ENCODE measurements at places on chromosomes 2 and 18.

- peak; percentile 71 for DNase-seq
These were observed 17.1 kb downstream of the PXDN start for GRCh38 chr2:1727101-1727771.

DNA sequence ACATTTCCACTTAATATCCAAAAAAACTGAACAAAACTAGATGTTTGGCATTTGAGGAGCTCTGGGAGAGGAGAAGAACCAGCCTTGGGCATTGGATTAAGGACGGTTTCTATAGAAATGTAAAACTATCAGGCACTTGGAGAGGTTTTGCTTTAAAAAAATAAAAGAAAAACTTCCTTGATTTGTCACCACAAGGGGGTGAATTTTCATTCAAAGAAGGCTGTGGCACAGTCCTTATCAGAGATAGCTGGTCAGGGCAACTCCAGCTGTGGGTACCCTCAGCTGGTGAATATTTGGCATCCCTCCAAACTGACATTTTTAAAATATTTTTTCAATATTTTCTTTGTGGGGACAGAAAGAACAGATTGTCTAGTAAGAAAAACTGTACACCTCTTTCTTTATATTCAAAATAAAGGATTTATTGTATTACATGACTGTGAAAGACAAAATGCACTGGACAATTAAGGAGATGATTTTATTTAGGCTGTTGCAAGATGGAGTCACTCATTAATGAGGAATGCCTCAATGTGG is 46.1 kb upstream of the TBC1D8 start:
- DNase-seq: no peak

- DNase-seq: no peak
These were observed 69.6 kb upstream of the RTN4 start for GRCh38 chr2:55119711-55120487.

GRCh38 chr2:132588576-132588975 is 81.4 kb downstream of the LYPD1 start:
- DNase-seq: no peak

DNA sequence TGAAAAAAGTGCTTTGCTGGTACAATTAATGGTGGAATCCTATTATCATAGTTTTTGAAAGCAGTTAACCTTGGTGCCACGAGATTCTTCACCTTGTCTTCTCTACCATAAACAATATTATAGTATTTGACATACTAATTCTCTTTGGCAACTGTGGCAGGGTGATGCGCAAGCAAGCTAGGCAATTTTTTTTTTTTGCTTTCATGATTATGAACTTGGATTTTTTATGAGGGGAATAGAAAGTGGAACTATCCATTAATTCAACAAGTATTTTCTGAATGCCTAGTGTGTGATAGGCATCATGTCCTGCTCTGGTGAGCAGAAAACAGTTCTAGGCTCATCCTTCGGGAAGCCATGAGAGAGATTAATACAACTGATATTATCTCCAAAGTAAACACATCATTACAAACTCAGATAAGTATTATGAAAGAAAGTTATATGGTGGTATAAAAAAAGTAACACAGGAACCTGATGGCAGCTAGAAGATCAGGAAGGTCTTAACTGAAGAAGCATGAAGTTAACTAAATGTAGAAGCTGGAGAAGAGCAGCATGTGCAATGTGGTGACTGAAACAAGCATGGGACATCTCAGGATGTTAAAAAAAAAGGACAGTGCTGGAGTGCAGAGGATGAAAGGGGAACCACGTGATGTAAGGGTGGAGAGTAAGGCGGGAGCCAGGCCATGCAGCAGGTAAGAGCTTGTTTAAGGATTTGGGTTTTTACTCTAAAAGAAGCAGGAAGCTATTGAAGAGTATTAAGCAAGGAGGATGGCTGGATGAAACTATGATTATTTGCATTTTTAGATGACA is 113.7 kb downstream of the ZEB2 start:
- DNase-seq: no peak

DNA sequence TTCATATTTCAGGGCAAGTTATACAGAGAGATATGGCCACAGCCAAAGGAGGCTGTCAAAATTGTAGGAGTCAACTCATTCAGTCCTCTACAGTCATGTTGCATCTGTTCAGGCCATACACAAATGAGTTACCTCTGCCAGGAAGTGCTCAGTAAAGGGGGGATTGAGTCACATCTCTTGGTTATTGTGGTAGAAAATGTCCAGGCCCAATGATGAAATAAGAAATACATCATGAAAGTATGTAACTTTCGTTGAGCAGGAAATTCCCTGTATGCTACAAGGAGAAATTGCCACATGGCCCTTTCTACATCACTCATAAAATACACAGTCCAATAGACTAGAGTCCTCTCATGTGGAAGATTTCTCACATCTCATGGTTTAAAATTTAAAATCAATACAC is 103.9 kb upstream of the COL3A1 start:
- no peak for DNase-seq

DNA sequence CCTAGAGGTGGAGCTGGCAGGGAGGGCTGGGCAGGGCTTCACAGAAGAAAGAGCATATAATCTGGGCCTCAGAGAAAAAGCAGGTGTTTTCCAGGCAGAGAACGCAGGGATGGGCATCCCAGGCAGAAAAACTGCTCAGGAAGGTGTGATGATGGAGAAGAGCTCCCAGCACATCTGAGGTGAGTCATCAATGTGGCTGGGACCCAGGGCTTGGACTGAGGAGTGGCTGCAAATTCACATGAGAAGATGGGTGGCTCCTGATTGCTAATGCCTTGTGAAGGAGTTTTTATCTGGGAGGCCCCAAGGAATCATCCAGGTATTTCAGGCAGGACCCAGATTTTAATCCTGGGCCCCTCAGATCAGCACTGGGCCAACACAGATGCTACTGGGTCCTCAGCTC is 10.2 kb downstream of the IL1F10 start:
- DNase-seq: no peak

Data from cardiac septum (tissue), 1 donor.